ENCODE measurements at places on chromosomes 1 and 21.

DNA sequence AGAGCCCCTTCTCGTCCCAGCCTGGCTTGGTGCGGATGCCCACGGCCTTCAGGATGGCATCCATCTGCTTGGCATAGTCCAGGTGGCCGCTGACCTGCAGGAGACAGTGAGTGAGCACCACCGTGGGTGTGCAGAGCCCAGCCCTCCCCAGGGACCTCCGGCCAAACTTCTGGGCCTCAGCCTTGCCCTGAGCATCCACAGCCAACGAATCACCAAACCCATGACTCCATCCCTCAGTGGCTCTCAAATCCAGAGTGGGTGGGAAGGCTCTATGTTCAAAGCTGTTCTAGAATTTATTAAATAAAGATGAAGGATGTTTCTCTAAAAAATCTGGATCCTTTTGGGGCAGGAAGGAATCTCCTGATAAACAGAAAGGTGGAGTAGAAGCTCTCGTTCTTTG lies 18.7 kb downstream of the HTR6 start:
- no peak for DNase-seq

DNA sequence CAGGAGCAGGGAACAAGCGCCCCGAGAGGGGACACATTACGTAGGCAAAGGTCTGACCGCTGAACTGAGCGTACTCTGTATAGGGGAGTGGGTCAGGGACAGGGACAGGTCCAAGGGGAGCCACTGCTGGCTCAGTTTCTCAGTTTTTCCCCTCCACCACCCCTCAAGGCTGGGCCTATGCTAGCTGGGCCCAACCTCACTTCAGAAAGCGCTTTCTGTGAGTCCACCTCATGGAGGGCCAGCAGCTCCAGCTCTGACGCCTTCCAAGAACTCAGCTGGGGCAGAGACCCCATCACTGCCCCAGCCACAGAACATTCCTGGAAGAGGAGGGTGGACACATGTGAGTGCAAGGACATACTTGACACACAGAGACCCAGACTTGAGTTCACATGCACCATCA lies 242.0 kb downstream of the FOXD2 start:
- DNase-seq = no peak

- peak; percentile 49 for DNase-seq
Measured at GRCh38 chr1:94247138-94248094, 10.0 kb upstream of the ARHGAP29 start.

DNA sequence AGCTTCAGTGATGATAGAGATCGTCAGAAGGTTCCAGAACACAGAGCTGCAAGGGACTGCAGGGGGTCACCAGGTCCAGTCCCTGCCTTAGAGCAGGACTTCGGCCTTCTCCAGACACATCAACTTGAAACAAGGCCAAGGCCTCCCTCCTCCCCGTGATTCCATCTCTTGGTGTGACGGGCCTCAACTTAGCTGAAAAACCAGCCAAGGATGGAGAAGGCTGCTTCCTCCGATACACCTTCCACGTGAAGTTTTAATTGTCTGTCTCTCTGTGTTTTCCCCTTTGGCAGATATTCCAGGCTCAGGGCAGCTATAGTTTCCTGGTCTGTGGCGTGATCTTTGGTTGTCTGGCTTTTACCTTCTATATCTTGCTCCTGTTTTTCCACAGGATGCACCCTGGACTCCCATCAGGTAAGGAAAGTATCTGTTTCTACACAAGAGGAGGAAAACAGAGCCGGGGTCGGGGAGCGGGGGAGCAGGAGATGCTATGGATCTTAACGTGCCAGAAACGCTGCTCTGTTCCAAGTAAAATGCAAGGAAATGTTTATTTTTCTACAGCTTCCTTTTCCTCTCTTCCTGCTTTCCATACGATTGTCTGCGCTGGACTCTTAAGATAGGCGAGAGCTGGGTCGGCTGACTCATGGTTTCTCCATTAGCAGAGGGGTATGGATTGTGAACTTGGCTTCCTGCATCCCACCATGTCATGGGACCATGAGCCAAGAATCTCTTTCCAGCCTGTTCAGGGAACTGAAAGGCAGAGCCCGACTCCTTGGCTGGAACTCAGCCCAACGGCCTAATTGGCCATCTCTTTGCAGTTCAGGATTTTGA lies 32.8 kb downstream of the ELK4 start:
- no peak for DNase-seq

DNA sequence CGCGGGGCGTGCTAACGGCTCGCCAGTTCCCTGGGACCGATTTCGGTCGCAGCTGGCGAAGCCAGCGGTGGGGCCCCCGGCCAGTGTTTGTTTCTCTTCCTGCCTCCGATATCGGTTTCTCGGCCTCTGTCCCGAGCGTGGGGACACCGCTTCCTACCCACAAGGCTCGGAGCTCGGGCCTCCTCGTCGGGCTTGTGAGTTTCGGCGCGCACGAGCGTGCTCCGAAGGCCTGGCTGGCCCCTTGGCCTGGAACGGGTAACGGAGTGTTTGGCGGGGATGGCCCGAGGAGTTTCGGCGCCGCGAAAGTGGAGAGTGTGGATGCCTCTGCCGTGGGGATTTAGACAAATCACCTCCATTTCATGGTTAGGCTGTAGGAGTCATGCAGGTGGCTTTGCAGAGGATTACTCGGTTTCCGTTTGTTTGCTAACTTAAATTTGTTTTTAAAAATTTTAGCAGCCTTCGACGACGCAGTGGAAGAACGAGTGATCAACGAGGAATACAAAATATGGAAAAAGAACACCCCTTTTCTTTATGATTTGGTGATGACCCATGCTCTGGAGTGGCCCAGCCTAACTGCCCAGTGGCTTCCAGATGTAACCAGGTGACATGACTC lies 559 bp downstream of the RBBP4 start:
- no peak for DNase-seq

- DNase-seq = no peak
Measured at GRCh38 chr1:98926597-98926996, 78.1 kb downstream of the PLPPR5 start.

GRCh38 chr1:244207935-244208244 lies 156.8 kb downstream of the ZBTB18 start:
- DNase-seq = no peak

DNA sequence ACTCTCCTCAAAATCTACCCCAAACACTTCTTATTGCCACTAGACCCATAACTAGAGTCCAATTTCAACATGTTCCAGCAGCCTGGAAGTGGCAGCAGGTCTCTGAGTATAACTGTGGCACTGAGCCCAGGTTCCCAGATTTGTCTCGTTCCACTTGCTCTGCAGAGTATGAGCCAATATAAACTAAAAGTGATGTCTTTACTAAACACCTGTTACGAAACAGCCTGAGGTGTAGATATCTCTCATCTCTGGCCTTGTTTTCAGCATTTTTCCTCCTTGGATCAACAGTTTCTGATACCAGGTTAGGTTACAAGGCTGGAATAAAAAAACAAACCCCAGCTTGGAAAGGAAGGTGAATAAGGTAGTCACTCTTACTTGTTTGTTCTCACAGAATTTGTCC lies 25.2 kb upstream of the PRDX6 start:
- no peak for DNase-seq

- no peak for DNase-seq
Measured at GRCh38 chr1:119038363-119038762, 50.2 kb upstream of the TBX15 start.

DNA sequence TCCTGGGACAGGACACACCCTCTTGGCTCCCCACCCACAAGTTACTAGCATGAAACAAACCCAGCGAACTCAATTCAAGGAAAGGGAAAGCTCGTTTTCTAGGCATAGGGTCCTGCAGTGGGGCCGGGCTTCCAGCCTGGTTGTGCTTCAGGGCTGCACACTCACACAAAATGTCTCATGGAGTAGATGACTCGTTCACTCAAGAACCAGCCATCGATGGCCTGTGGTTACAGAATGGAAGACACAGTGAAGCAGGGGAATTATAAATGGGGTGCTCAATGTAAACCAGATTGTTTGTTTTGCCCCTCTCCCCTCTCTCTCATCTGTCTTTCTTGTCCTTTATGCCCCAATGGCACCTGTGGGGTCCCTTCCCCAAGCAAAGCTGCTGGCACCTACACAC lies 56.0 kb upstream of the COX20 start:
- no peak for DNase-seq

GRCh38 chr1:48627486-48627885 lies 149.2 kb downstream of the BEND5 start:
- no peak for DNase-seq

DNA sequence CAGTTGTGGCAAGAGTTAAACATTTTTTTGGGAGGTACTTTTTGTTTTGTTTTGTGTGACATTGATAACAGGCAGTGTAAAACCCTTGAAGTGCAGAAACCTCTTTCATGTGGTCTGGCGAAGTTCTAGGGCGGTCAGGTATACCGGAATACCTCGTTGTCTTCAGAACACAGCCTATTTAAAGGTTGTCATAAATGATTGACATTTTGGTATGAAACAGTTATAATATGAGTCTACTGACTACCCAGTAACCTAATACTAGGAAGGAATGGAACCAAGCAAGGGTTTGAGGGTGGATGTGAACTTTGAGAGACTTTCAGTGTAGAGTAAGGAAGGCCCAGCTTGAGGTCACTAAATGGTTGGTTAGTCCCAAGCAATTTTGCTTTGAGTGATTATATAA lies 40.5 kb downstream of the PATJ start:
- DNase-seq = peak; percentile 40

GRCh38 chr1:175873290-175873935 lies 130.0 kb upstream of the TNR start:
- no peak for DNase-seq

DNA sequence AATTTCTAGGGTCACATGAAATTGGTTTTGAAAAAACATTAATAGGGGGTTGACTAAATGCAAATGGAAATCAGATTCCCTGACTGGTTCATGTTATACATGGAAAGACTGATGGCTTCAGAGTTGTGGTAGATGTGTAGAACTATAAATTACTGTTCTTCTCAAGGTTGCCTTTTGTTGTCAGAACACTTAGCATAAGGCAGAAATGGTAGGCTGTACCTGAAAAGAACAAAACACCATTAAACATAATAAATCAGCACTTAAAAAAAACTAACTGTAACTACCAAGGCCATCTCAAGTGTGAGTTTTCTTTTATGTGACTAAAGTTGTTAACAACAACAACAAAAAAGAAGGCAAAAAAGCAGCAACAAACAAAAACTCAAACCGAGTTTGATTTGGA lies 111.8 kb downstream of the RPS6KC1 start:
- DNase-seq = no peak

GRCh38 chr1:26574719-26575251 lies 45.2 kb downstream of the RPS6KA1 start:
- no peak for DNase-seq

DNA sequence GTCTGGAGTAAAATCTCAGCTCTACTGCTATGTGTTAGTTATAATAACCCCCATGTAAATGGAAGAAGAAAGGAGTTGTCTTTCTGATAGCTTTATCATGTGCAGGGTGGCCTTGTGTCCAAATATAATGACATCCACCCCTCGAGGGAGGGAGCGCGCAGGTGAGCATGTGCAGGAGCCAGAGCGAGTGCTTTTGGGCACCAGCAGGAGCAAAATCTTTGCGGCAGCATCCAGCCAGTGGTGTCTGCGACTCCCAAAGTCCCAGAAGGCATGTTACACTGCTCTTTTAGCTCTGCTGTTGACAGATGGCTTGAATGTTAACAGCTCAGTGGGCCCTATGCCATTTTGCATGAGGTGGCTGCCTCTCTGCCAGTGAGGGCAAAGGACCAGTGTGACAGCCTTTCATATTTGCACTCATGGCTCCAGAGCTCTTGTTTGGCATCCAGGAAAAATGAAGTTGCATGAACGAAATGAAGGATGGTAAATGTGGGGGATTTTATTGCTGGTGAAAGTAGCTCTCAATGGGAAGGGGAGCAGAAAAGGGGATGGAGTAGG lies 146.7 kb downstream of the HMCN1 start:
- DNase-seq = no peak

DNA sequence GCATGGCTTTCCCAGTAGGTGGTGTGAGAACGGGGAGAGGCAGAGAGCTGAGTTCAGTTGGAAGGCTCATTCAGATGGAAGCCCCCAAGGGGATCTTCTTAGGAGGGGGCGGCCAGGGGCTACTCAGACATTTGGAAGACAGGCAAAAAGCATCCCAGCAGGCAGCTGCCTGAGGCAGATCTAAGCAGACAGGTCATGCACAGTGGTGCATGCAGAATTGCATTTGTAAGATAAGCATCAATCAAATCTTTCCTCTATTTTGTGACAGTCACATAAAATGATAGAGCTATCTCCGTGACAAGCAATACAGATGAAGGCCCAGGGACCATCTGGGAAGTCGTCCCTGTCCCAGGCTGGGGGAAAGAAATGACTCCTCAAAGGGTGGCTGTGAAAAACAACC lies 3.8 kb downstream of the RAB3B start:
- no peak for DNase-seq

DNA sequence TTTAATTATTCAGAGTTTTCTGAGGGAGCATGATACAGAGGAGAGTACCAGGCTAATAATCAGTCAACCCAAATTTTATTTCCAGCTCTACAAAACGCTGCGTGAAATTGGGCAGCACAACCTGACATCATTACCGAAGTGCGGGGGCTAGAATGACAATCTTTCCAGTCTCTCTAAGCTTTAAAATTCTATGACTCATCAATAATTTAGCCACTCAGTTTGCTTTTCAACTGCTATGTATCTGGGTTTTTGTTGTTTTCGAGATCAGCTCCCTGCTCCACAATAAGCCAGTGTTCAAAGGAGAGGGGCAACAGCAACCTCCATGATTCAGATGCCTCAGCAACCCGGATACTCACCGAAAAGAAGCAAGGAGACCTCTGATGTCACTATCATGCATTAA lies 13.9 kb downstream of the SORT1 start:
- DNase-seq = no peak

GRCh38 chr1:176552217-176552991 lies 89.4 kb downstream of the PAPPA2 start:
- no peak for DNase-seq
